Fibroblast of skin of scalp (primary cell): ENCODE measurements at places on chromosomes 12 and 14.

DNA sequence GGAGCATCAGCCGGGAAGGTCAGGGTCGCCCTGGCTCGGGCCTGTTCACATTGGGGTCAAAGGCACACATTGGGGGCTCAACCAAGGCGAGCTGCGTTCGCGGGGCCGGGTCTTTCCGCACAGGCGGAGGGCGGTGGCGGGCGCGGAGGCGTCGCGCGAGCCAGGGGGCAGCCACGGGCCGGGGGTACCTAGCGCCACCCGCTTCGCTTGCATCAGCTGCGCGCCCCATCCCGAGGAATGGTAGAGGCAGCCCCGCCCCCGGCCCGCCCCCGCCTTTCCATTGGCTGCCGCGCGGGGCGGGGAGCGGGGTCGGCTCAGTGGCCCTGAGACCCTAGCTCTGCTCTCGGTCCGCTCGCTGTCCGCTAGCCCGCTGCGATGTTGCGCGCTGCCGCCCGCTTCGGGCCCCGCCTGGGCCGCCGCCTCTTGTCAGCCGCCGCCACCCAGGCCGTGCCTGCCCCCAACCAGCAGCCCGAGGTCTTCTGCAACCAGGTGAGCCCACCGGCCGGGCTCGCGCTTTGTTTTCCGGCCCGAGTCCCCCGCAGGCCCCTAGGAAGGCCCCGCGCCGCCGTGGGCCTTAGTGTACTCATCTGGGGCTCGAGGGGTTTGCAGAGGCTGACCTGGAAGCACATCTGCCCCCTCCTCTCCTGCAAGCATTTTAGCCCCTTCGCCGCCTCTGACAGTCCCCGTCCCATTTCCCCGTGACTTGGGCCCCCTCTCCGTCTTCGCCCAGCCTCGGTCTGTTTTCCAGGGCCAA lies at the start of gene ALDH2:
TSS of gene ALDH2 (plus strand) at position 326 of the 754 bp plus-strand sequence. CDS start at position 376, 50 bp downstream.
- DNase-seq: peak; percentile 79

DNA sequence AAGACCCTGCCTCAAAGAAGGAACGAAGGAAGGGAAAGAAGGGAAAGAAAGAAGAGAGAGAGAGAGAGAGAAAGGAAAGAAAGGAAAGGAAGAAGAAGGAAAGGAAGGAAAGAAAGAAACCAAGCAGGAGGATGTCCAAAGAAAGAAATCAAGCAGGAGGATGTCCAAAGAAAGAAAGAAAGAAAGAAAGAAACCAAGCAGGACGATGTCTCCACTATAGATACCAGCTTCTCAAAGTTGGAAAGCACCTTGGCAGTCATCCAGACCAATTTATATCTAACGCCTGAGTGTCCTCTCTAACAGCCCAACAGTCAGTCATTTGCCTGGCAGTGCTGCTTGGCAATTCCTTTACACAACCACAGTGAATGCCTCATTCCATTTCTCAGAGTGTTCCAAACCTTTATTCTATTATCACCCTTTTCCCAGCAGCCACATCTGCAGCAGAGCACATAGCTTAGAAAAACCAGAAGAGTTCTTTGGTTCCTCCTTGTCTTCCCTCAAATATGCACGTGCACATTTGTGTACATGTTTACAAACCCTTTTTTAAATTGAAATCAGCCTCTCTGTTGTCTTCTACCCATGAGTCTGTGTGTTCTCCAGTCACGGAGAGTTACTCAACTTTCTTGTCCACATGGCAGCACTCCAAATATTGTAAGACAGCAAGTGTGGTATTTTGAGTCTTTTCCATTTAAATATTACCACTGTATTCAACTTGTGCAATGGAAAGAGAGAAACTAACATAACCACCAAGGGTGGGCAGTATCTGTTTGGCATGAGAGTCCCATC lies 138.4 kb downstream of the STXBP6 start:
- DNase-seq: peak; percentile 87

DNA sequence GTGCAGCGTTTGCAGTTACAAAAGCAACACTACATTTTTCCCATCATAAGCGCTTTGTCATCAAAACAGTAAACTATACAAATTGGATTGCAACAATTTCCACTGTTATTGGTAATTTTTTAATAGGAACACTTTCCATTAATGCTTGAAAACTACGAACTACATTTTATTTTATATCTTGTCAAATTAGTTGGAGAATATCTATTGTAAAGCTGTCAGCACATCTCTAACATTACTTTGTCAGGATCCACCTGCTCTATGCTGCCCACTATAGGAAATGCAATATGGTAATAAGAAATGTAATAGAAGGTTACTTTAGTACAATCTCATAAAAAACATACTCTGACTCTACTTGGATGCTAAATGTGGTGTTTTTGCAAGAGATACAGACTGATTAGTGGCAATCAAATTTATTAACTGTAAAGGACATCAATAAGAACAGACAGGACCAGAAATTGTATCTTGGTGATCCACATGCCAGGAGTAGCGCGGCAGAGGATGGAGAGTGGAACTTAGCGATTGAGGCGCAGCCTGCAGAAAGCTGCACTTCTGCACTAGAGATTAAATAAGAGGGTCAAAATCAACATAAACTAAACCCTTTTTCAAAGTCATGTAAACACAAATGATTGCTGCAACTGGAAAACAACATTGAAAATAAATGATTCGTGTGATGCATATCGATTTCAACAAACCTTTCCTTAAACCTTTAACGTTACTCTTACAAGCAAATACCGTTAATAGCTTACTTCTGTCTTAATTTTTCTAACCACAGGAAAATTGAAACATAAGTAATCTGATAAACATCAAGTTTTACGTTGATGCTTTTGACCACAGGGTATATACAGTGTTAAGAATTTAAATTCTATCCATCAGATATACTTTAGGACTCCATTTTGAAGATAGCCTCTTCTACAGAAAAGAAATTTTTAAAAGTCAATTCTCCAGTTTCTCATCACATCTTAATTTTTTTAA lies 3.6 kb upstream of the ARID2 start:
- DNase-seq: peak; percentile 29

GRCh38 chr12:89192429-89192828 lies 159.9 kb downstream of the DUSP6 start:
- no peak for DNase-seq

DNA sequence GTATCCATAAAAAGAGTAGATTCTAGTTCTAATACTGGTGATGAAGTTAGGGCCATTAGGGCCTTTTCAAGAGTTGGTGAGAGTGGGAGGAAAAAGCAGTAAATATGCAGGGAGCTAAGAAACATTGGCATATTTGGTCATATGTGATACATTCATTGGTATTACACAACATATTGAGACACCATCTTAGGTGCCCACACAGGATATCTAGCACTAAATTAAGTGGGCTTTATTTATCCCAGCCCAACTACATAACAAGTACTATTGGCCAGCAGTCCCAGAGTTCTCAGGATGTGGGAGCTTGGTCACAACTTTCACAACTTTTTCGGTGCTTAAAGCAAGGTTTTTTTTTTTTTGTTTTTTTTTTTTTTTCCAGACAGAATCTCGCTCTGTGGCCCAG lies 2.0 kb upstream of the ING4 start:
- DNase-seq: no peak

- DNase-seq: no peak
Observed at GRCh38 chr12:50291377-50291776, 8.1 kb upstream of the LIMA1 start.
